Vagina (tissue), 2 donors: ENCODE measurements at places on chromosomes 1 and 21.
A peak's percentile ranks its signal among the peaks of the same experiment; 100 is the strongest.

DNA sequence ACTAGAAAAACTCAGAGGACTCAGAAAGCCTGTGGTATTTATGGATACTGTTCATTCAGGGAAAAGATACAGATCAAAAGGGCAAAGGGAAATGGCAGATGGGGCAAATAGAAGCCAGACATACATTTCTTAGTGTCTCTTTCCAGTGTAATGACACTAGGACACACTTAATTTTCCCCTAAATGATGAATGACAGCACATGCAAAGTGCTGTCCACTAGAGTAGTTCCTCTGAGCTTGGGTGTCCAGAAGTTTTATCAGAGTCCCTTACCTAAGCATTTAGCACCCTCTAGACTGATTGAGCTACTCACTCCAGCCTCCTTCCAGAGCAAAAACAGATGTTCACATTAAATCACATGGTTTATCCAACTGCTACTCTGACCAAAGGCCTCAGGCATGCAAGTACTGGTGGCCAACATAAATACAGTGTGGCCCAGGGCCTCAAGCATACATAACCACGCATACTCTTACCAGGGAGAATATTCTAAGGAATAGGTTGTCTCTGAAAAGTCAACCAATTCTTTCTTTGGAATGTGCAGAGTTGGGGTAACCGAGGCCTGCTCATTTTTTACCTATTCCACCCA, 166.9 kb downstream of the NCAM2 start:
- H3K27ac ChIP-seq: no peak overlapping the region
- no peaks in the 10 kb centered on the region for H3K27me3 ChIP-seq
- H3K4me3 ChIP-seq: no peak overlapping the region

GRCh38 chr1:38941527-38942019, at the start of gene RHBDL2:
TSS of gene RHBDL2 (minus strand) at chr1:38941830. CDS start at chr1:38919212, 22,618 bp downstream.
- peaks cover 6% of the 10 kb centered on the region for H3K4me1 ChIP-seq
- H3K27ac ChIP-seq: no peak within 1 kb of the TSS
- H3K4me3 ChIP-seq: peak within 1 kb of the TSS; percentile 45
- no peaks in the 10 kb centered on the region for H3K36me3 ChIP-seq

DNA sequence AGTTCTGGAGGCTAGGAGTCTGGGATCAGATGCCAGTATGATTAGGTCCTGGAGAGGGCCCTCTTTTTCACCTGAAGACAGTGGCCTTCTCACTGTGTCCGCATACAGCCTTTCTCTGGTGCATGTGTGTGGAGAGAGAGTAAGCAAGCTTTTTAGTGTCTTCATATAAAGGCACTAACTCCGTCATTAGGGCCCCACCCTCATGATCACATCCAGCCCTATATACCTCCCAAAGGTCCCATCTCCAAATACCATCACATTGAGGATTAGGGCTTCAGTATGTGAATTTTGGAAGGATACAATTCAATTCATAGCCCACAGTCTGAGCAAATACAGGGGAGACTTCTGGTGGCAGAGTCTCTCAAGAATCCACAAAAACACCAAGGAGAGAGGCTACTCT, 176.6 kb downstream of the BACH1 start:
- no peaks in the 10 kb centered on the region for H3K36me3 ChIP-seq
- no peak for DNase-seq
- H3K27ac ChIP-seq: no peak overlapping the region
- H3K4me3 ChIP-seq: no peak overlapping the region

DNA sequence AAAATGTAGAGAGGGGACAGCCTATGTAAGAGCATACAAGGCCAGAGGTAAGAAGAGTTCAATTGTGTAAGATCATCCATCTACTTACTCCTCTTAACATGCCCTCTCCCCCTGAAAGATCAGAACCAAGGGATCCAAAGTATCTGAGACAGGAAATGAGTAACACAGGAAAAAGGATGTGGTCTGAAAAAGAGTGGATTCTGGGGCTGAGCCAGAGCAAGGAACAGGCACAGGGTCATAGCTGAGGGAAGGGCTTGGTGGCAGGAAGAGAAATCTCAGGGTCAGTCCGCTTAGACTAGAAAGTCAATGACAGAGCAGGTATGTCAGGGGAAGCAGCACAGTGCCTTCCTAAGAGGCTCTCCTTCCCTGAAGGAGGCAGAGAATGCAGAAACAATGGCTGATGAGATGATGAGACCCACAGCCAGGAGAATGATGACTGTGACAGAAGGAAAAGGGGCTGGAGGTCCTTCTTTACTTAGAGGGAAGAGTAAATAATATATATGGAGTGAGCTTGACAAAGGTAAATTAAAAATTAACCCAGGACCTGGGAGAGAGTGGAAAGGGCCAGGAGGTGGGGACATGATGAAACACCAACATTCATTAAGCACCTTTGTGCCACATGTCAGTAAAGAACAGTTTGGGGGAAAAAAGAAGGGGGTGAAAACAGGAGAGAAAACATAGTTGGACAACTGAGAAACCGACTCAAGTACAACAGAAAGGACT, 26.2 kb upstream of the A3GALT2 start:
- H3K4me1 ChIP-seq: peaks cover 74% of the 10 kb centered on the region
- DNase-seq: no peak
- peak overlapping the region; percentile 96 for H3K27ac ChIP-seq
- no peaks in the 10 kb centered on the region for H3K36me3 ChIP-seq
- H3K4me3 ChIP-seq: peak overlapping the region; percentile 87

DNA sequence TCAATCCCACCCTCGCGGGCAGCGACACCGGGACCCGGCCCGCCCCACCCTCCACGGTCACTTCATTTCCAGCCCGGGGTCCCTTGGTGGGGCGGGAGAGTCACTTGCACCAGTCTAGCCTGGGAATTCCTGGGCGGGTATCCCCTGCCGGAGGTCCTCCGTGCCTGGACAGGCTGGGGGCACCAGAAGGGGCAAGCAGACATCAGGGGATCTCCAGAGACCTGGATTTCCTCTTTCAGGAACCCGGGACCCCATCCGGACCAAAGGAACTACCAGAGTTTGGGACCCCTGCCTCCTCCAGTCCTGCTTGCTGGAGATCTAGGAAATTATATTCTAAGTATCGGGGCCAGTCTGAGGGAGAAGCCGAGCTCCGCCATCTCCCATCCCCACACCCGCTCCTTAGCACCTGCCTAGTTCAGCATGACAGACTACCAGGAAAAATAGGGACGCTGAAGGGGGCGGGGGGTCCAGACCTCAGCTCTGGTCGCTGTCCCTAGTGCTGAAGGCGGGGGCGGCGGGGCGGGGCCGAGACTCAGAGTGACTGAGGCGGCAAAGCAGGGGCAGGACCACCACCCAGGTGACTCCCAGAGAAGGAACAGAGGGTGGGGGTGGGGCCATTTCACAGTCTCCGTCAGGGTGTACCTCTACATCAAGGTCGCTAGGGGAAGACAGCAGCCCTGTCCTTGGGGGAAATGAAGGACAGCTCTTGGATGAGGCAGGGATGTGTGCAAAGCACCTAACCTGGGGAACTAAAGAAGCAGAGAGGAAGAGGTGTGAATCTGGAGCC, 832 bp downstream of the HCN3 start:
- no peak for DNase-seq
- peaks cover 23% of the 10 kb centered on the region for H3K4me1 ChIP-seq
- peak overlapping the region; percentile 65 for H3K4me3 ChIP-seq
- peak overlapping the region; percentile 61 for H3K27ac ChIP-seq
- H3K36me3 ChIP-seq: no peaks in the 10 kb centered on the region

DNA sequence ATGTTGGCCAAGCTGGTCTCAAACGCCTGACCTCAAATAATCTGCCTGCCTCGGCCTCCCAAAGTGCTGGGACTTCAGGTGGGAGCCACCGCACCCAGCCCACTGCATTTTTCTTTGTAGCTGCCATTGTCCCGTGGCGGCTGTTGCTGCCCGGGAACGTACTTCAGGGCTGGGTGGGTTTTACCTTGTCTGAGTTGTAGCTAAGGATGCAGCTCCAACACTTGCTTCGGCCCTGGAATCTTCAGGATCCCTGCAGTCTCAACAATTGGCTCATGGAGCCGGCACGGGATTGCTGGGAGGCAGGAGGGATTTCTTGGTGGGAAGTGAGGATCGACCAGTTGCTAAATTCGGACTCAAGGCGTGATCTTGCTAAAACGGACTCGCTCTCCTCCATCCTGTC, 10.7 kb downstream of the TNFRSF8 start:
- no peaks in the 10 kb centered on the region for H3K36me3 ChIP-seq
- H3K4me1 ChIP-seq: no peaks in the 10 kb centered on the region
- H3K27me3 ChIP-seq: no peaks in the 10 kb centered on the region
- no peak overlapping the region for H3K4me3 ChIP-seq
- DNase-seq: no peak

GRCh38 chr21:38989745-38990423, 184.2 kb downstream of the ETS2 start:
- H3K4me3 ChIP-seq: no peak overlapping the region
- DNase-seq: no peak
- no peaks in the 10 kb centered on the region for H3K36me3 ChIP-seq
- peak overlapping the region; percentile 66 for H3K27ac ChIP-seq
- H3K4me1 ChIP-seq: peaks cover 91% of the 10 kb centered on the region

DNA sequence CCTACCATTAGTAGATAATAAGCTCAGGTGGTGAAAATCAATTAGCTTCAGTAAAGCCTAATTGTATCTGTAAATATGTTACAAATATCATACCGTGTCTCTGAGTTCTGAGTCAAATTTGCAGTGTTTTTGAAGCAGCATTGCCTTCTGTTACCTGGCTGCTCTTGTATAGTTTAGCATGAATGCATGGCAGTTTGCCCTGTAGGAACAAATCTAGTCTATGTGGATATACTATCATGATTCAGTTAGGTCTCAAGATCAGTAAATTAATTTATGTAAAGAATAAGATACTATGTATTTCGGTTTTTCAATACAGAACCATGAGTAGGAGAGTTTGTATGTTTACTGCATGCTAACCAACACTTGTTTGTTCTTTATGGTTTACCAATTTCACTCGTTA, 240.6 kb upstream of the C1orf105 start:
- no peaks in the 10 kb centered on the region for H3K36me3 ChIP-seq
- H3K27ac ChIP-seq: peak overlapping the region; percentile 89
- DNase-seq: no peak
- H3K4me3 ChIP-seq: no peak overlapping the region

DNA sequence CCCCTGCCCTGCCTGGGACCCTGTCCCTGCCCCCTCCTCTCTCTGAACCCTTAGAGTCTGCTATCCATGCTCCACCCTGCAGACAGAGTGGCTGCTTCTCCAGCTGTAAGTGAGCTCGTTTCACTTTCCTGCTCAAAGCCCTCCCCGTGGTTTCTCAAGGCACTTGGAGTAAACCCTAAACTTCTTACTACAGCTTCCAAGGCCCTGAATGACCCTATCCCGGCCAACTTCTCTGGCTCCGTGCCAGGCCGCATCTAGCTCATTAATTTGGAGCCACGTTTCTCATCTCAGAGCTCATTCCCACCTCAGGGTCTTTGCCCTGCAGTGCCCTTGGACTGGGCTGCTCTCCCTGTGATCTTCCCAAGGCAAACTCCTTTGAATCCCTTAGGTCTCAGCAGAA, 235.1 kb upstream of the RUNX1 start:
- H3K36me3 ChIP-seq: no peaks in the 10 kb centered on the region
- H3K4me3 ChIP-seq: no peak overlapping the region
- H3K27me3 ChIP-seq: no peaks in the 10 kb centered on the region
- H3K4me1 ChIP-seq: no peaks in the 10 kb centered on the region
- no peak overlapping the region for H3K27ac ChIP-seq

- no peaks in the 10 kb centered on the region for H3K36me3 ChIP-seq
- H3K27ac ChIP-seq: peak overlapping the region; percentile 93
- DNase-seq: no peak
- peaks cover 49% of the 10 kb centered on the region for H3K4me1 ChIP-seq
Observed at GRCh38 chr1:183635099-183635605, 431 bp downstream of the ARPC5 start.

- no peak overlapping the region for H3K4me3 ChIP-seq
- H3K27me3 ChIP-seq: no peaks in the 10 kb centered on the region
- H3K36me3 ChIP-seq: no peaks in the 10 kb centered on the region
- no peak for DNase-seq
- no peaks in the 10 kb centered on the region for H3K4me1 ChIP-seq
Observed at GRCh38 chr1:37425221-37425620, 49.2 kb upstream of the ZC3H12A start.

- no peaks in the 10 kb centered on the region for H3K27me3 ChIP-seq
- no peaks in the 10 kb centered on the region for H3K4me1 ChIP-seq
- H3K4me3 ChIP-seq: no peak overlapping the region
- no peak for DNase-seq
- no peaks in the 10 kb centered on the region for H3K36me3 ChIP-seq
Observed at GRCh38 chr1:3030663-3031381, 9.6 kb downstream of the ACTRT2 start.

DNA sequence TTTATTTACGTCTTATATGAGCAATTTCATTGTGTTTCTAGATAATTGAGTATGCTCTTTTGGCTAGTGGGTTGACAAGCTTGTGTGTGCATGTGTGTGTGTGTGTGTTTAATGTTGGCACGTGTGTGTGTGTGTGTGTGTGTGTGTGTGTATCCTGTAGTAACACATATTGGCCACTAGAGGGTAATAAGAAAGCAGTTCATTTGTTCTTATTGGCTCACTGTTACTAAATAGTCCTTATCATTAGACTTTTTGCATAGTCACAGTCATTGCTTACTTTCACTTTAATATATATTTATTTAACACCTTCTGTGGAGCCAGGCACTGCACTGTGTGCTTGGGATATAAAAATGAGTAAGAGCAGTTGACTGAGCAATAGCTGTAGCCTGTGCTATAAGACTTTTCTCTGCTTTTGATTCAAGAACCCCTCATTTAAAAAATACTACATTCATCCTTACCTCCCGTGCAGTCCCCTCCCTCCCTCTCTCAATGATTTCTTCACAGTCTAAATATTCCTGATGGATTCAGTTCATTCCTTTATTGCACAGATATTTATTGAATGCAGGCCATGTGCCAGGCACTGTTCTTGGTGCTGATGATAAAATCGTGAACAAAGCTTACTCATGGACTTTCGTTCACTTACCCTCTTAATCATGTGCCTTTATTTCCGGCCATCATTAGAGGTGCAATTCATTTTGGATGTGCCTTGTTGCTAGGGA, 96.7 kb downstream of the DYRK1A start:
- no peak for DNase-seq
- H3K27me3 ChIP-seq: no peaks in the 10 kb centered on the region
- H3K27ac ChIP-seq: no peak overlapping the region
- peaks cover 43% of the 10 kb centered on the region for H3K4me1 ChIP-seq
- H3K36me3 ChIP-seq: no peaks in the 10 kb centered on the region

- DNase-seq: no peak
- H3K4me3 ChIP-seq: no peak overlapping the region
- H3K27me3 ChIP-seq: no peaks in the 10 kb centered on the region
- no peak overlapping the region for H3K27ac ChIP-seq
Observed at GRCh38 chr1:180917306-180918065, 4.8 kb downstream of the KIAA1614 start.

GRCh38 chr1:24235921-24236788, 49.1 kb upstream of the IFNLR1 start:
- DNase-seq: no peak
- H3K4me1 ChIP-seq: no peaks in the 10 kb centered on the region

GRCh38 chr1:167676205-167676915, 45.4 kb upstream of the MPZL1 start:
- H3K27ac ChIP-seq: no peak overlapping the region
- no peaks in the 10 kb centered on the region for H3K36me3 ChIP-seq
- no peaks in the 10 kb centered on the region for H3K27me3 ChIP-seq
- H3K4me3 ChIP-seq: no peak overlapping the region
